ENCODE measurements at places on chromosomes 5 and 9.

DNA sequence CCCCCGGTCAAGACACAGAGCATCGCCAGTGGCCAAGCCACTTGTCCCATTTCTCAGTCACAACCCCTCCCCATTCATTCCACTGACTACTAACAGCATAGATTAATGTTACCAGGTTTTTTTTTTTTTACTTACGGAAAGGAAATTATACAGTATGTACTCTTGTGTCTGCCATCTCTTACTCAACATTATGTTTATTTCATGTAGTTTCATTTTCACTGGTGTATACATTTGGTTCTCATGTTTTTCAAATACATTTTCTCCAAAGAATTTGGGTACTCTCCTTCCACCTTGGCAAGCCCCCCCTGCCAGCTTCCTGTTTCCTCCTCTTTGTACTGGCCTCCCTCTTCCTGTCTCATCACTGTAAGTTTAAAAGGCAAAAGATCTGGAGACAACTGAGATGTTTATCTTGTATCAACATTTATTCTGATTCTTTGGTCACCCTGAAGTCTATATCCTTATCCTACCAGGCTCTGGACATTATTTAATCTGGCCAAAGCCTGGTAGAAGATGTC, 207.3 kb downstream of the SAXO1 start:
- no peak for DNase-seq

DNA sequence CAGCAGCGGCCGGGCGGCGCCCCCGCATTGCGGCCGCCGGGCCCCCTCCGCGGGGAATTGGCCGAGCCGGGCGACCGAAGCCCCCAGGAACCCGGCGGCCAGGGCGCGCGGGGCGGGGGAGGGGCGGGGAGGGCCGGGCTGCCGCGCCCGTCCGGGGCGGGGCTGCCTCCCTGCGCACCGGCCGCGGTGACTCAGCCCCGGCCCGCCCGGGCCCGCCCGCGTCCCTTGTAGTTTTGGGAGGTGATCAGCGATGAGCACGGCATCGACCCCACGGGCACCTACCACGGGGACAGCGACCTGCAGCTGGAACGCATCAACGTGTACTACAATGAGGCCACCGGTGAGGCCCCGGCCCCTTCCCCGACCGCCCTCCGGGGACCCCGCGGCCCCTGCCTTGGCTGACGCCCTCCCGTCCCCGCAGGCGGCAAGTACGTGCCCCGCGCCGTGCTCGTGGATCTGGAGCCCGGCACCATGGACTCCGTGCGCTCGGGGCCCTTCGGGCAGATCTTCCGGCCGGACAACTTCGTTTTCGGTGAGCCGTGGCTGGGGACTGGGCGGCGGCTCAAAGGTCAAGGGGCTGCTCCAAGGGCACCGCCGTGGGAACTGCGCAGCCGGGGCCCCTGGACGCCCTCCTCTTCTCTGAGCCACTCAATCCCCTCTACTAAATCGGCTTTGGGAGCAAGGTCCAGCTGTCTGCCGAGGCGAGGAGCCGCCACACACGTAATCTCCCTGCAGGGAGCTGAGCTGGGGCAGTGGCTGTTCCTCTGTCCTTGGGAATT, 592 bp downstream of the TUBB4B start:
- DNase-seq: peak; percentile 41

GRCh38 chr5:886036-886435, 6.6 kb downstream of the BRD9 start:
- DNase-seq: no peak

DNA sequence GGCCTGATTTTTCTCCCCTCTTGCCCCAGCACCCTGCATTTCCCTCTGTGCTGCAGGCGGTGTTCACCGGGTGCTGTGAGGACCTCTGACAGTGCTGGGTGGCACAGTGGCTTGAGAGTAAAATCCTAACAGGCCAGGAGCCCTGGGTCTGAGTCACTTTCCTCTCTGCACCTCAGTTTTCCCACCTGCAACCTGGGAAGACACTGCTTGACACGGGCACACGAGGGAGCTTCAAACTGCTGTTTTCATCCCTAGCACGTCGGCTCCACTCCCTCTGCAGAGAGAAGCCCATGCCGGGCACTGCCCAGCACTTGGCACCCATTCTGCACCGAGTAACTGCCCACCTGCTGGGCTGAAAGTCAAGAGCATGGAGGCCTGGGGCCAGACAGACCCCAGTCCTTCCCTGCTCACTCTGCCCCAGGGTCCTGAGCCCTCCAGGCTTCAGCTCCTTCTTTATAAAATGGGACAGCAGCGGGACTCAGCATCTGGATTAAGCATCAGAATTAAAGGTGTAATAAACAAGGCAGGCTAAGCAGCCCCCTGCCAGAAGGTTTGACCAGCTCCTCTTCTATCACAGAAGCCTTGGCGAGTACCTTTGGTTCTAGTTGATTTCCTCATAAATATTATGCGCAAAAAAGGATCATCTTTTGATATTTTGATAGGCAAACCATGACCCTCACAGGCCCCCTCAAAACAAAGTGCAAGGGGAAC, 5.2 kb downstream of the GFI1B start:
- no peak for DNase-seq

GRCh38 chr5:133245191-133246052, 193.6 kb downstream of the HSPA4 start:
- DNase-seq: no peak

GRCh38 chr9:127344368-127345000, 52.5 kb upstream of the SLC2A8 start:
- DNase-seq: no peak

- DNase-seq: no peak
Observed at GRCh38 chr5:177447066-177447610, 524 bp downstream of the PRR7 start.

GRCh38 chr9:136081113-136081825, 13.8 kb downstream of the NACC2 start:
- DNase-seq: no peak

GRCh38 chr9:129570450-129571297, 50.2 kb downstream of the C9orf50 start:
- no peak for DNase-seq

DNA sequence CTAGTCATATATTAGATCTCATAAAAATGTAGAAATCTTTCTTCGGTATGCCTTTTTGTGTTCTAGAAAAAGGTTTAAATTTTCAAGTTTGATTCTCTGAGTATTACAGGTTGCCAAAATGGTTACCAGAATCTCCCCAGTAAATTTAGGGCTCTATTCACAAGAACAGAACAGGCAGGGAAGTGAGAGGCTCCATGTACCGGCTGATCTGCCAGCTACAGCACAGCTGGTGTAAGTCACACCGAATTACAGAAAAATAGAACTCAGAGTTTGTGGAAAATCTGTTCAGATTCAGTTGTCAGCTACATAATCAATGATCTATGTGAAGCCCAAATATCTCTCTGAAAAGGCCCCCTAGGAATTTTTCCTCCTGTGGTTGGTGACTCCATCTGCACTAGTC, 10.5 kb downstream of the FAM81B start:
- DNase-seq: no peak

- DNase-seq: no peak
Observed at GRCh38 chr9:21429191-21429590, 11.0 kb upstream of the IFNA1 start.

DNA sequence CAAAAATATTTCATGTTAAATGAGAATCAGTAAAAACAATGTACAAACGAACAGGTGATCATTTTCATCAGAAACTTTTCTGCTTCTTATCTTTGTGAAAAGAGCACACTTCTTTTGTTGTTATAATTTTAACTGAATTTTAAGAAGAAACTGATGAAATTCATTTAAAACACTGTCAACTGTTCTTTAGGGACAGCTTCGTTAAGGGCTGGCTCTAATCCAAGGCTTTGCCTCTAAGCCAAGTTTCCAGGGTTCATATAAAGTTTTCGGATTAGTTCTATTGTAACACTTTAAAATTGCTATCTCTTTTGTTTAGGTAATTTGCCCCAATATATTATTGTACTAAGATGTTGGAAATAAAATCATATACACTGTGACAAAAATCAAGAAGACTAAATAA, 559.2 kb downstream of the TUSC1 start:
- no peak for DNase-seq

DNA sequence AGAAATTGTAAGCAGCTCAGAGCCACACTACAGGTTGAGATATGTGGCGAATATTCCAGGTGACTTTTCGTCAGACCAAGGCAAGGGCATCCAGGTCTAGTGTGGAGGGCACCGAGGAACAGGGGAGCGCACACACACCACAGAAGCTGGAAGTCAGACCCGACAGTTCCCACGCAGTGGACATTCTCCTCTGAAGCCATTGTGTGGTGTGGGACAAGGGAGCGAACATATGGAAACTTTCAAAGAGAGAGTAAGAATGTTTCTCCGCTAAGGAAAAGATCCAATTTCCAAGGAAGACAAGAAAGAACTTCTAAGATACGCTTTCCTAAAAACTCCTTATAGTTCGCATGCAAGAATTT, 141.4 kb upstream of the OTULINL start:
- no peak for DNase-seq

DNA sequence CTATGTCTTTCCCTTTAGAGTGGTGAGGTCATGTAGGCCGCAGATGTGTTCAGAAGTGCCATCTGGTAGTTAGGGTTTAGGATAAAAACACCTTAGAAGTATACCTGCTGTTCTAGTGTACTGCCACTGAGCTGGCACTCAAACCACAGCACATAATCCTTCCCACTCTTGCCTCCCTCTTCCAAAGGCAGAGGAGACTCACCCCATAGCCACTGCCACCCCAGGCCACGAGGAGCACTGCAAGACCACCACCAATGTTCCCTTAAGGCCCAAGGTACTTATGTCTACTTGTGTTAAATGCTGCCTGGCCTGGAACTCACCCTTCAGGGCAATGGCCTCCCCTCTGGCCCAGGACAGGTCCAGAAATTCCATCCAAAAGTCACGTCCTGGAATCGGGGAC, 379.5 kb upstream of the EDIL3 start:
- DNase-seq: no peak

- DNase-seq: no peak
Observed at GRCh38 chr5:152404494-152404893, 585 bp downstream of the NMUR2 start.
